Suppressor macrophage treated with lipopolysaccharide for 1 hour (primary cell): ENCODE measurements at places on chromosomes 4 and X.

DNA sequence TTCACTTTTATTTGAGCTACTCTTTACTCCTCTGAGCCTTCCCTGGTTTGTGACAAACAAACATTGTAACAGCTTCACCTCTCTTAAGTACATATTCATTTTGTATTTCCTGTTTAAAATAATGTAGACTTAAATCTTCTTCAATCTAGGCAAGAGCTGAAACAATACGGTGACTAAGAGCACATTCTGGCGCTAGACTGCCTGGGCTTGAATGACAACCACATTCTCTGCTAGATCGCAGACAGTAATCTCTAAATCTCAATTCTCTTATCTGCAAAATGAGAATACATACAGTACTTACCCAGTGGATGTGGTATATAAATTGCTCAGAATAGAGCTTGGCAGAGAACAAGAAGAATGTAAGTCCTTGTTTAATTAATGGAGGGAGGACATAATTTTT, 144.8 kb downstream of the ARAP2 start:
- DNase-seq = no peak

GRCh38 chr4:42655269-42655637, 1.7 kb downstream of the ATP8A1 start:
- DNase-seq = no peak

- no peak for DNase-seq
Measured at GRCh38 chr4:41414412-41414779, 123.6 kb upstream of the LIMCH1 start.

DNA sequence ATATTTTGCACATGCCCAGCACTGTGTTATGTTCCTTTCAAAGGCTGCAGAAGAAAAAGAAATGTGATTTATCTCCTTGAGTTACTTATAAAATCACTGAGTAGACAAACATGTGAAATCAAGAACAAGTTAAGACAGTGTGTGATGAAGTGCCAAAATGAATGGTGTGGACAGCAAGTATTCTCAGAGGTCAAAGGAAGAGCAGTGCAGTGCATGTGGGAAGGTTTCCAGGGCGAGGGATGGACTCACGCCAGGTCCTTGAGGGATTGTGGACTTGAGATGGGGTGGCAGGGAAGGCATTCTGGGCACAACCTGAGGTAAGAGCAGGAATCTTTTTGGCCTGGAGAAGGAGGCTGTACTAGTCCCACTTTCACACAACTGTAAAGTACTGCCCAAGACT, 115.5 kb downstream of the FNIP2 start:
- DNase-seq = no peak

DNA sequence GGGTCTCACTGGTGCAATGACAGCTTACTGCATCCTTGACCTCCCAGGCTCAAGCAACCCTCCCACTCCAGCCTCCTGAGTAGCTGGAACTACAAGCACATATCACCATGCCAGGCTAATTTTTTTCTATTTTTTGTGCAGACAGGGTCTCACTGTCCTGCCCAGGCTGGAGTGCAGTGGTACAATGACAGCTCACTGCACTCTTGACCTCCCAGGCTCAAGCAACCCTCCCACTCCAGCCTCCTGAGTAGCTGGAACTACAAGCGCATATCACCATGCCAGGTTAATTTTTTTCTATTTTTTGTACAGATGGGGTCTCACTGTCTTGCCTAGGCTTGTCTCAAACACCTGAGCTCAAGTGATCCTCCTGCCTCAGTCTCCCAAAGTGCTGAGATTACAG, 74.0 kb downstream of the GASK1B start:
- DNase-seq = no peak

- DNase-seq = no peak
Measured at GRCh38 chr4:71275004-71275403, 63.8 kb upstream of the SLC4A4 start.

DNA sequence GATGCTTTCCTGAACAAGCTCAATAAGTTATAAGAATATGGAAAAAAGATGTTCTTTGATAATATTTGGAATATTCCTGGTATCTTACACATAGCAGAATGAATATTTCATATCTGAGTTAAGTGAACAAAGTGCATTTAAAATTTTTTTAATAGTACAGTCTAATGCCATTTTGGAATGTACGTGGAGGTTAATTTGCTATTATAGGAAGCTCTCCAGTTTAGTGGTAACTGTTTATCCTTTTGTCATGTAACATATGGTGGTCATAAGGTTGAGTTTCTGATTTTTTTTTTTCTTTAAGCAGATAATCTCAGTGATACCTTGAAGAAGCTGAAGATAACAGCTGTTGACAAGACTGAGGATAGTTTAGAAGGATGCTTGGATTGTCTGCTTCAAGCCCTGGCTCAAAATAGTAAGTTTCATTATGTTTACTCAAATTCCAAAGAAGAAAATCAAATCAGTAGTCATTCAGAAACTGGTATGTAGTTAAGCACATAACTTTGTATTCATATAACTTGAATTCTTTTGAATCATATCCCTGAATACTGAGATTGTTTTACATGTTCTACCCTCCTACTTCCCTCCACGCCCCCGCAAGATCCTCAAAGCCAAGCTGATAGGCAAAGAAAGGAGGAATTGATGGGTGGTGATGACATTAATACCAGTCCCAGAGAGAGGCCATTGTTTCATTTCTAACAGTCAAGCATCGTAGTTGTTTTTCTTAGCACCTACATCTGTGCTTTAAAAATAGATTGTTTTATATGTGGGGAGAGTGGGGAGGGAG, 32.1 kb downstream of the RAP1GDS1 start:
- peak; percentile 20 for DNase-seq

GRCh38 chrX:45697591-45697990, 496.9 kb upstream of the DIPK2B start:
- peak; percentile 77 for DNase-seq

GRCh38 chr4:86130160-86130933, 229.5 kb downstream of the MAPK10 start:
- DNase-seq = no peak

DNA sequence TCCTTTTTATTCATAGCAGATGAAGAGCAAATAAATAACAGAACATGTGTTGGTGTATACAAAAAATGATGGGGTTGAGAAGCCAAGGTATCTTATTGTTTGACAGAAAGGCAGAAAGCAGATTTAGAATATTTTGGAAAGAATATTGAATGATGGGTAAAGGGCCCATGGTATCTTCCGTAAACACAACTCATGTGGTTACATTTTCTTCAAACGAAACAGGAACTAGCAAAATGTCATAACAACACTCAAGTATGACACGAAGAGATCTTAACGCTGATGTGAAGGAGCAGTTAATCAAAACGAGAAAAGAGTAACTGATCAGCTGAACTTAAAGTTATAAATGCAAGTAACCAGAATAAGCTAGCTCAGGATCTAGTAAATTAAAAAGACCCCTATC, 195.7 kb upstream of the GK2 start:
- DNase-seq = peak; percentile 21

GRCh38 chr4:153748378-153748777, 11.4 kb downstream of the RNF175 start:
- peak; percentile 73 for DNase-seq

- DNase-seq = no peak
Measured at GRCh38 chrX:26032111-26032912, 105.8 kb upstream of the MAGEB18 start.

GRCh38 chr4:136078976-136079375, 1453.3 kb downstream of the PCDH18 start:
- no peak for DNase-seq

DNA sequence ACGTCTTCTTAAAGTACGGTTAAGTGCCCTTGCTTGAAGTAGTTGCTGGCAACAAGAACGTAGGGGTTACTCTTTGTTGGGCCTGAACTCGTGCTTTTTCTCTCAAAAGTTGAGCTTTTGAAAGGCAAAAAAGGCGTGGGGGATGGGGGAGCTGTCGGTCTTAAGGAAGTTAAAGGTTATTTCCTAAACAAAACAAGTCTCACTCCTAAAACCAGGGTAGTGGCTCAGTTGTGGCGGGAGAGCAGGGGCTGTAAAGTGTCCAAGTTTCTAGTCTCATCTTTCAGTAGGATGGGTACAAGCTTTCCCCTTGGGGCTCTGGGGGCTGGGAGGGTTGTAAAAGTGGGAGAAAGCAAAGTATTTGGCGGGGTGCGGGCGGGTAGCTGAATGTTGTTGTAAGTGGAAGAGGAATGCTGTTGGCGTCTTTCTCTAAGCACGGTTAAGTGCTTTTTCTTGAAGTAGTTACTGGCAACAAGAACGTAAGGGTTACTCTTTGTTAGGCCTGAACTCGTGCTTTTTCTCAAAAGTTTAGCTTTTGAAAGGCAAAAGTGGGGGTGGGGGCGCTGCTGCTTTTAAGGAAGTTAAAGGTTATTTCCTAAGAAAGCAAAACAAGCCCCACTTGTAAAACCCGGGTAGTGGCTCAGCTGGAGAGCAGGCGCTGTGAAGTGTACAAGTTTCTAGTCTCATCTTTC, 904 bp upstream of the WDR1 start:
- DNase-seq = peak; percentile 76

DNA sequence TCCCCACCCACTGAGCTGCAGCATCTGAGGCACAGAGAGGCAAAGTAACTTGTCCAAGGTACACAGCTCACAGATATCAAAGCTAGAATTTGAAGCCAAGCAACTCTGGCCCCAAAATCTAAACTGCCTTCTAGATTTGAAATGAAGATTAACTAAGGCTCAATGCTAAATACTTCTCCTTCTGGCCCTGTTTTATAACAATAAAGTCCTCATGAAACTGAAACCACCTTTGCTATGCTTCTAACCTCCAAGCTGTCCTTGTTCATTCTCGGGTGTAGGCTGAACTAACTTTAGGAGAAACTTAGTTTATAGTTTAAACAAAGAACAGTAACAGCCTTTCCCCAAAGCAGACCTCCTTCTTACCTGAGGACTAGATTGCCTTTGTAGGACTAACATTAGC, 93.6 kb downstream of the DCTD start:
- no peak for DNase-seq

DNA sequence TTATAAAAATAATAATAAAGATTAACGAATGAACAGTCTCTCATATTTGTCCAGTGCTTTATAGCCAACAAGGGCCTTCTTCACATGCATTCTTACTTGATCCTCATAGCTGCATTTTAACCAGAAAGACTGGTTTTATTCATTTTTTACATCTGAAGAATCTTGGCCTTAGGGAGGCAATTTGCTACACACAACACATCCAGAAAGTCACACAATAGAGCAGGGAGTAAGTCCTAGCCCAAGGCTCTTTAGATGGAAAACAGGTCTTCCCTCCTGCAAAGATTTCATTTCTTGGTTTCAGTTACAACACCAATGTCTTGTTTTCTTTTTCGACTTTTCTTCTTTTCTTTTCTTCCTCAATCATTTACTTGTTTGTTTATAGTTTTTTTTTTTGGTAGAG, 13.0 kb upstream of the C1GALT1C1 start:
- no peak for DNase-seq

DNA sequence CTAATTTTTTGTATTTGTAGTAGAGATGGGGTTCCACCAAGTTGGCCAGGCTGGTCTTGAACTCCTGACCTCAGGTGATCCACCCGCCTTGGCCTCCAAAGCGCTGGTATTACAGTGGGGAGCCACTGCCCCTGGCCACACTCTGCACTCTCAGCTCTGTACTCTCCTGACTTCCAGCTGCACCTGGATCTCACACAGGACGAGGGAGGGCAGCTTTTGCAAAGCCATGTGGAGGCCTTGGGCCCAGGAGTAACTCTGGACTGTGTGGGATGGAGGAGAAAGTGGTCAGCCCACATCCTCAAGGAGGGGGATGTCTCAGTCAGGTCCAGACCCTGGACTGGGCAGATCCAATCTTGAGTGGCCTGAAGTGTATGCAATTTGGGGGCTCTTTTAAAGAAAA, 23.0 kb downstream of the NAT8L start:
- no peak for DNase-seq

- no peak for DNase-seq
Measured at GRCh38 chr4:122914938-122915337, 7.5 kb downstream of the NUDT6 start.

DNA sequence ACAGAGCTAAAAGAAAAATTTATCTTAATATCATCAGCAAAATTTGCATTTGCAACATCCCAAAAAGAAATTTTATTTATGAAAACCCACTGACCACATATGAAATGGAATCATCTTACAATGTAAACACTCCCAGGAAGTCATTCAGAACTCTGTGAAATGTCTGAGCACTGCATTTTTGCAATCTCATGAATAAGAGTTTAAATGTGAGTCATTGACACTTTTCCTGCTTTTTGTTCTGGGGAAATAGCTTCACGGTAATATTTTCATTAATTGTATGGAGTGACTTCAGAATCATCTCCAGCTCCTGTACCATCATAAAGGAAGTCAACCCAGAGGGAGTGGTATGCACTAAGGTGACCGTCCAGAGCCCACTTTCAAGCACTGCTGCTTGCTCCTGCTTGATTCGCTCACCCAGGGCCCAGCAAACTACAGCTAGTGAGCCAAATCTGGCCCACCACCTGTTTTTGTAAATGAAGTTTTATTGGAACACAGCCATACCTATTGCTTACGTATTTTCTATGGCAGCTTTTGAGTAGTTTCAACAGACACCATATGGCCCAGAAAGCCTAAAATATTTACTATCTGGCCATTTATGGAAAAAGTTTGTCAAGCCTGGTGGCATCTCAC, 17.2 kb downstream of the EDNRA start:
- no peak for DNase-seq

DNA sequence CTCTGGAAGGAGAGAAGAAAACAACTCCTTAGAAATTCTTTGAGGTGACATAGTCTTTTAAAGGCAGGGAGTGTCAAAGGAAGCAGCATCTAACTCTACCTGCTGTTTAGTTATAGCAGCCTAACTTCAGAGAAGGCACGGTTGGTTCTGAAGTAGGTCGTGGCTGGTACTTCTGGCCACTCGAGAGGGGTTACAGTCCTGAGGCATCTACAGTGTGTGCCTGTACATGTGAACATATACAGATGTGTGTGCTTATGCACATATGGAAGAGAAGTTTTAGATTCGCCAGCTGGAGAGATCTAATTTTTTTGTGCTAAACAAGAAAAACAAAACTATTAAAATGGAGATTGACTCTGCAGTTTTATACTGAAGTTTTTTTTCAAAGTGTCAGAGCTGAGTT, 52.7 kb downstream of the GATB start:
- DNase-seq = no peak

DNA sequence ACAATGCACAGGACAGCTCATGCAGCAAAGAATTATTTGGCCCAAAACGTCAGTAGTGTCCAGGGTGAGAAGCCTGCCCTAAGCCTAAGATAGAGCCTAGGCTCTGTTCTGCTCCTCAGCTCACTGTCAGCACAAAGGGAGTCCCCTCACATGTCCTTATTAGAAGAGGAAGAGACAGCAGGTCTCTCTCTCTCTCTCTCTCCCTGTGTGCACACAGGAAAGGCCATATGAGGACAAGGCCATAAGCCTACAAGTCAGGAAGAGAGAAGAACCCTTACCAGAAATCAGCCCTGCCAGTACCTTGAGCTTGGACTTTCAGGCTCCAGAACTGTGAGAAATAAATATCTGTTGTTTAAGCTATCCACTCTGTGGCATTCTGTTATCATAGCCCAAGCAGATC, 20.4 kb downstream of the FAM184B start:
- DNase-seq = no peak

GRCh38 chrX:132615391-132616131, 126.7 kb upstream of the MBNL3 start:
- peak; percentile 67 for DNase-seq

- no peak for DNase-seq
Measured at GRCh38 chr4:99436462-99436861, 1.3 kb upstream of the ADH7 start.

- no peak for DNase-seq
Measured at GRCh38 chr4:1363513-1363912, 16.5 kb downstream of the UVSSA start.

- DNase-seq = no peak
Measured at GRCh38 chr4:168817370-168817769, 192.7 kb downstream of the CBR4 start.

GRCh38 chrX:55129361-55129760, 40.5 kb downstream of the PAGE2 start:
- peak; percentile 26 for DNase-seq

- no peak for DNase-seq
Measured at GRCh38 chrX:112614640-112615039, 65.1 kb downstream of the LHFPL1 start.
